Stimulated activated CD4-positive, alpha-beta T cell treated with anti-CD3 and anti-CD28 coated beads, Interleukin-1b, Interleukin-23, amount 100 ng/mL, for 48 hours (primary cell): ENCODE measurements at places on chromosomes 5 and 9.

DNA sequence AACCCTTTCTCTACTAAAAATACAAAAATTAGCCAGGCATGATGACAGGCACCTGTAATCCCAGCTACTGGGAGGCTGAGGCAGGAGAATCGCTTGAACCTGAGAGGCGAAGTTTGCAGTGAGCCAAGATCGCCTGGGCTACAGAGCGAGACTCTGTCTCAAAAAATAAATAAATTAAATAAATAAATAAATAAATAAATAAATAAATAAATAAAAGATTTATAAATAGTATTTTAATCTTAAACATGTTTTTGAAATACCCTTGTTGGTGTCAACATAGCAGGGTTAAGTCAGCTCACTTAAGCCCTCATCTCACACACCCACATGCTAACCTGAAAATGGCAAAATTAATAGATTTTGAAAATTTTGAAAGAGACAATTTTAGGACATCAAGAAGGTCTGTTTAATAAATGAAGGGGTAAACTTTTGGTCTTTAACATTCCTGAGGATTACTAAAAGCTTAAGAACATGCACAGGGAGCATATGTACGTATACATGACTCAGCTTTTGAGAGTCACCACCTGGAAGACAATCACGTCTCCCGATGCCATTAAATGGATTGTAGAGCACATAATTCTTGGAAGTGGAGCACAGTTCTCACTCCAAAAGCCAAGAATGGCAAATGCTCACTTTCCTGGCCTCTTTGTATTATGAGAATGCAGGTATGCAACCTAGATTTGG is 202.5 kb downstream of the GDNF start:
- no peak for DNase-seq

DNA sequence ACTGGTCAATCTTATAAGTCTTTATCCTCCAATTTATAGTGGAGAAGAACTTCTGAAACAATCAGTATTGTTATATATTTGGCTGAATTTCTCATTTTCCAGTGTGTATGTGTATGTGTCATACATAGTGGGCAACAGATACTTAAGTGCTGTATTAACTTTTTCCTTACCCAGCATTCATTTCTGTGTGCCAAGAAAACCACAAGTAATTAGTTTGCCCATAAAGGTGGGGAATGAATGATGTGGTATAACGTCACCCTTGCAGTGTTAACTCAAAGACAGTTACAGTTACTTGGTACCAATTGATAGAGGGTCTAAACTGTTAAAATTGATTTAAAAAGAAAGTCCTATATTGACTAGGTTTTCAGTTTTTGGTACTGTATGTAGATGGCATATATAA is 2.0 kb downstream of the OGN start:
- DNase-seq, result no peak

- DNase-seq, result peak; percentile 34
Measured at GRCh38 chr5:171595801-171596231, 176.4 kb downstream of the FGF18 start.

DNA sequence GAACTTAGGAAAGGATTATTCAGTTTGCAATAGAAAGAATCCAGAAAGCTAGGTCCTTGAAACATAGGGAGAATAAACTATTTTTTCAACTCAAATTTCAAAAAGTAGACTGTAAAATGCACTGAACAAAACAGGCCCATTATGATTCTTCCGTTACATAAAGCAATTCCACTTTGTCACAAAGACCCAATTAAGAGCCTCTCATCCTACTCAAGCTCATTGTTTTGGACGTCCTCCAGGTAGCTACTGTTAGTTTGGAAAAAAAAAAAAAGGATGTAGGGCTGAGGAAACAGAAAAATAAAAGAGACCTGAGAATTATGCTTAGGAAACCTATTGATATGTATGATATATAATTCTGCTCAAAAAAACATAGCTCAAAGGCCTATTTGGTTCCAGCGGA is 74.0 kb downstream of the DIRAS2 start:
- no peak for DNase-seq

GRCh38 chr5:180390441-180391190 is 37.5 kb upstream of the GFPT2 start:
- no peak for DNase-seq

GRCh38 chr5:163756170-163756569 is 250.8 kb downstream of the MAT2B start:
- no peak for DNase-seq

DNA sequence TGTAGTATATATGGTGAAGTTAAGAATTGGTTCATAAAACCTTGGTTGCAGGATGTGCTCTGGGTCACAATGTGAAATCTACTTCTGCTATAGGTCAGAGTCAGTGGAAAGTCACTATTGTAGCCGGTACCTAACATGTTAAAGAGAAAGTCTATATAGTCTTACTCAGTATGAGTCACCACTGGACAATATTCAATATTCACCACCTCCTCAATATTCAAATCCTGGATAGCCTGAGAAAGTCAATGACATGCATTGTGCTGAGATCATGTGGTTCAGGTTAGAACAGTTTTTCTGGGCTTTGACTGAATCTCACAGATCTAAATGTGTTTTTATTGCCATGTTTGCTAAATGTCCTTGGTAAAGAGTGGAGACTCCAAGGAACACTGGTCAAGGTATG is 108.8 kb downstream of the HMHB1 start:
- DNase-seq, result no peak

DNA sequence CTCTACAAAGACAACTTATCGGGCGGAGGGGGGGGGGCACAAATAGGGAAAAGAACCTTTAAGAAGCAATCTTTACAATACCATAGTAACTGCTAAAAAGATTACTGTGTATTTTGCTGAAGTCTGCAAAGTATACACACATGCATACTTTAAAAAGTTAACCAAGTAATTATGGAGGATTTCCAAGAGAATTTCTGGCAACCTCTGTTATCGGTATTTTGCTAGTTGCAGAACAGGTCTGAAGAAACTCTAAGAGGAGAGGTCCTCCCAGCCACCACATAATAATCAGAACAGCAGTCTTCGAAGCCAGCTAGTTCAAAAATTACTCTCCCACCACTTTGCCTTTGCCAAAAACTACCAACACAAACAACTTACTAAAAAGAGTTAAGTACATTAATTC is 56.1 kb downstream of the UBAP2 start:
- DNase-seq, result no peak

GRCh38 chr9:78369639-78370219 is 72.8 kb downstream of the PSAT1 start:
- peak; percentile 24 for DNase-seq

GRCh38 chr5:79561525-79561893 is 47.6 kb upstream of the HOMER1 start:
- DNase-seq, result peak; percentile 53

- DNase-seq, result no peak
Measured at GRCh38 chr5:91158011-91158410, 225.1 kb downstream of the ARRDC3 start.

DNA sequence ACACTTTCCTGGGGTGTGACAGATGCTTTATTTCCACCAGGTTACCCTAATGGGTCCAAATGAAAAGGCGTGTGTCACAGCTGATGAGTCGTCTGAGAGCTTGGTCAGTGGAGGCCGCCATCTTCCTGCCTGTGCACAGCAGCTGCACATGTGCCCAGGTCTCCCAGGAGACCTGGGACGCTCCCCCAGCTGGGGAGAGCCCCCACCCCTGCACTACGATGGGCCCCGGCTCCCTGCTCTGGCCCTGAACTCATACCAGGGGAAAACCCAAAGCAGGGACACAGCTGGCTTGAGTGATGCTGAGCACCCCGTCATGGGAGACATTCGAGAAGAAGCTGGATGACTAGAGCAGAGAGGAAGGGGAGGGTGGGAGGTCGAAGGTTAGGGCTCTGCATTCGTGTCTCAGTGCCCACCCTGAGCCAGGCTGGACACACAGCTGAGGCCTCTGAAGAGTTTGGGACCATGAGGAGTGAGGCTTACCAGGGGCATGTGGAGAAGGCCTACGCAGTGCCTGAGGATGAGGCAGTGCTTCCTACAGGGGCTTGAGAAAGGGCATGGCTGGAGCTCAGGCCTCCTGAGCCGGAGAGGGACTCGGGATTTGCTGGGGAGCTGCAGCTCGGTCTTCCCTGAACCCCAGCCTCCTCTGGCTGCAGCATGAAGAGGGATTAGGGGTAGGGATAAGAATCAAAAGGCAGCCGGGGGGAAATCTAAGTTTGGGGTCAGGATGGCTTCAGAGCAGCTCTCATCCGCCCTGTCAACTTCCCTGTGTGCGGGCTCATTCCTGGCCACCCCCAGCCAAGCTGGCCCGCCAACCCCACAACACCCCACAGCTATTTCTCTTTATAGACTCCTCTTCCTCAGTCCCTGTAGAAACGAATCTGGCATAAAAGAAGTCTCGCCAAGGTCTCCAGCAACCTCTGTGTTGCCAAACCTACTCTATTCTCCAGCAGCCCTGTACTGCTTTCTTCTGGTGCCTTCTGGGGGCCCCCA is 42.2 kb upstream of the RNU6ATAC start:
- DNase-seq, result peak; percentile 13

DNA sequence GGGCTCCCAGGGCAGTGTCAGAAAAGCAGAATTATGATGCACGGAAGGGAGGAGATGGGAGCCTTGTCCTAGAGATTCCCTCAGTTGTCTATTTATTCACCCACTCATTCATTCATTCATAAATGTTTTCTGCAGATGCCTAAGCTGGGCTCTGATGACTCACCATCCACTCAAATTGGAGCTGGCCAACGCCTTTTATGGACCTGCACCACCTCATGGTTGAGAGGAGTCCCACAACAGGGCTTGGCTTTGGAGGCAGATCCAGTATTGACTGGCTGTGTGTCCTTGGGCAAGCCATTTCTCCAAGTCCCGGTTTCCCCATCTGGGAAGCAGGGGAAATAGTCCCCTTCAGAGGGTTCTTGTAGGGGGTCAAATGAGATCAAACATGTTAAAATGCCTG is 227.8 kb downstream of the MELK start:
- no peak for DNase-seq

GRCh38 chr5:127290946-127291693 is 524 bp downstream of the MEGF10 start:
- DNase-seq, result no peak

DNA sequence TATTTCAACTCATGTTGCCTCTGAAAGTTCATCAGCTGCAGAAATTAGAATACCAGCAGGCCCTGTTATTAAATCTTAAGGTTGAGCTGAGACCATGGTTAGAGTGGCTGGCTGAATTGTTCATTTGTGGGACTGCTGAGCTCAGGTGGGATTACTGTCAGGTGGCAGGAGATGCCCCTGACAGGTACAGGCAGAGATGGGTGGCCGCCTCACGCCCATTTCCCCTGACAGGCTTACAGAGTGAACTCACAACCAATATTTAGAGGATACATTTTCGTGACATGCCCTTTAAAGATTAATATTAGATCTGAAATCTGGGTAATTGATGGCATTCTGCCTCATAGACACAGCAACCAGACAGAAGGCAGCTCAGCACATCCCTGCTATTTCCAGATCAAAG is 136.0 kb downstream of the MVB12B start:
- DNase-seq, result no peak

- DNase-seq, result no peak
Measured at GRCh38 chr5:180281706-180282105, 10.2 kb downstream of the MAPK9 start.

DNA sequence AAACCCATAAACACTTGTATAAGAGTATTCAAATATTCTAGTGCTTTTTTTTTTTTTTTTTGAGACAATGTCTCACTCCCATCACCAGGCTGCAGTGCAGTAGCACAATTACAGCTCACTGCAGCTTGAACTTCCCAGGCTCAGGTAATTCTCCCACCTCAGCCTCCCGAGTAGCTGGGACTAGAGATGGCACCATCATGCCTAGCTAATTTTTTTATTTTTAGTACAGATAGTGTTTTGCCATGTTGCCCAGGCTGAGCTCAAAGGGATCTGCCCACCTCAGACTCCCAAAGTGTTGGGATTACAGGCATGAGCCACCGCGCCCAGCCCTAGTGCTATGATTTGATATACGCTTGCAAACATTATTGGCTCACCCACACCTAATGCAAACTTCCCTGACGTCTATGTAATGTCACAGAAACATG is 11.8 kb downstream of the IL6ST start:
- no peak for DNase-seq

GRCh38 chr5:95842854-95843544 is 20.5 kb upstream of the GLRX start:
- DNase-seq, result peak; percentile 77

- DNase-seq, result no peak
Measured at GRCh38 chr9:129849901-129850300, 14.6 kb downstream of the USP20 start.

DNA sequence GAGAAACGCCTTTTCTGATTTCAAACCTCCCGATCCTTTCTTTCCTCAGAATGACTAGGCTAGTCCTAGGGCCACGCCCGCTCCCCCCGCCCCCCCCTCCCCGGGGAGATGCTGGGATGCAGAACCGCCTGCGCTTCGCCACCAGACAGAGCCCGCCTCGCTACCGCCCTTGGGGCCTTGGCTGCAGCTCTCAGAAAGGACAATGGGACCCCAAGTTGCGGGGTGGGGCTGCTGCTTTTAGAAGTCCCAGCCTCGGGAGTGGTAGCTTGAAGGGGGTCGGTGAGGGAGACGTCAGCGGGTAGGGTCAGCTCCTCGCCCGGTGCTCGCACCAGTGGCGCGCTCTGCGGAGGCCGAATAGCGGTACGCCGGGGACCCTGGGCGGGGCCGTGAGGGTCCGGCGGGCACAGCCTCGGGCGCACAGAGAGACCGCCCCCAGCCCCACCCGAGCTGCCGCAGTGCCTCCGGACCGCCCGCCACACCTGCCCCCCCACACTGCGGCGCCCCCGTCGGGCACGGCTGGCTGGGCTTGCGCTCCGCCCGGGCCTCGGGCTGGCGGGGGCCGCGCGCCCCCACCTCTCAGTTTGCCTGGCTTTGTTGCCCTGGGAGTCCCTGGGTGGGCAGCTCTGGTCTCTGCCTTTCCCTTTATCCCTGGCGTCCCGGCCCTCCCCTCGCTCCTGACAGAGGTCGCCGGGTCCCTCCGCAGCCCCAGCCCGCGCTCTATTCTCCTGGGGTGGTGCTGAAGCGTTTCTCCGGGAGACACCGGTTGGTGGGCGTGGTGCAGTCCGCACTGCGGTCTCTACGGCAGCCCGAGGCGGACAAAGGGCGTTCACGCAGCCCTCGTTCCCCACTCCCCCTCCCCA is 1.2 kb downstream of the MAP1B start:
- DNase-seq, result no peak

DNA sequence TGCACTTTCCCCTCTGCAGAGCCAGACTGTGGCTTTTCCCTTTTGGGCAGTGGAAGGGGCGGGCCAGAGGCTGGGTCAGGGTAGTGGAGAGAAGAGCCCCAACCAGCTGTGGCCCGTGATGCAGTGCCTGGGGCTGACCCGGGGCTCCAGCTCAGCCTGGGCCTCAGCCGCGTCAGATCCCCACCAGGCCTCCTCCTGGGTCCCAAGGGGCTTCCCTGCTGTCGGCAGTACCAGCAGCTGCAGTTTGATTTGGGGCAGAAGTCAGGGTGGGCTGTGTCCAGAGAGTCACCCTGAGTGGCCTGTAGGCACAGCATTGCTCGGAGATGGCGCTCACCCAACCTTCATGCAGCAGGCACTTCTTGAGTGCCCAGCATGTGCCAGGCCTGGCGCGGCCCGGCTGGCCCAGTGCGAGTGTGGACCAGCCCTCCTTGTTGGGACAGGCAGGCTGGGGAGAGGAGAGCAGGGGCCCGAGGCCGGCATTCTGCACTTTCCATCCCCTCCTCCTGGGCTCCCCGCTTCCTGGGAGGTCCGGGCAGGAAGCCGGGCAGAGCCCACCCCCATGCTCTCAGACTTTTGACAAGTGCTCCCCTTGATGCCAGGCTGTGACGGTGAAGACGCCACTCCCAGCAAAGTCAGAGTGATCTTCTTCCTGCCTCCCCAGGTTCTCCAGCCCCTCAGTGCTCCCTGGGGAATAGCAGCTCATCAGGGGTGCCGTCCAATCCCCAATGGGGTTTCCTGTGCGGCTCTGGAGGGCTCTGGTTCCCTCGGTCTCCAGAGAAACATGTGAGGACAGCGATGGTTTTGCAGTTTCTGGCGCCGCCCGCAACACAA is 88.3 kb upstream of the COL5A1 start:
- DNase-seq, result no peak

GRCh38 chr5:20601678-20602100 is 613.7 kb upstream of the CDH18 start:
- no peak for DNase-seq
